ENCODE measurements at places on chromosomes 11 and 22.
A peak's percentile ranks its signal among the peaks of the same experiment; 100 is the strongest.

- peak; percentile 64 for DNase-seq
Observed at GRCh38 chr11:132099692-132100091, 729.3 kb downstream of the NTM start.

DNA sequence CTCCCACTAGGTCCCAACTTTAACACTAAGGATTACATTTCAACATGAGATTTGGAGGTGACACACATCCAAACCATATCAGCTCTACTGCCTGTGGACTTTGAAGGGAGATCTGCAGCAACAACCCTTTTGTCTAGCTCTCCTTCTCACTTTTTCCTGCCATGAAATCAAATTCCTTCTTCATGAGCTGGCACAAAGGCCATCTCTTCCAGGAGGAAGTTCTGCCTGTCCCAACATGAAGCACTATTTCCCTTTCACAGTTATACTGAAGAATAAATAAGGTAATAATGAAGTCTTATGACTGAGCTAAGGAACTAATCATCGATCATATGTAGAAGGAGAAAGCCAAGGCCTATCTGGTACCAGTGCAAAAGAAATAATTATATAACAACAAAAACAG, 253.5 kb upstream of the TENM4 start:
- no peak for DNase-seq

DNA sequence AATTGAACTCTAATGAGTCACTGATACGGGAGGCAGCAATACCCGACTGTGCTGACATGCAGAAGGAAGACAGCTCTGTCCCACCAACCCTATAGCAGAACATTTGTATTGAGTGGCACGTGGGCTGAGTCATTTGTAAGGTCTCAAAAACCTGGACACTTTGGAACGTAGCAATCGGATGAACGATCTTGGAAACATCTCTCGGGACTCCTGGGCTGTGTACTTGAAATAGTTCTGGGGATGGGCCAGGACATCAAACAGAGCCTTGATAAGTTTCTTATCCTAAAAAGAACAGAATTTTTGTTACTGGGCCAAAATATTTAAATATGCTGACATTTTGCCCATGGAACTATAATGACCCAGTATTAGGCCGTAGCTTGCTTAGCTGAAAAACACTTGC, 17.1 kb upstream of the NRIP3 start:
- DNase-seq: no peak

DNA sequence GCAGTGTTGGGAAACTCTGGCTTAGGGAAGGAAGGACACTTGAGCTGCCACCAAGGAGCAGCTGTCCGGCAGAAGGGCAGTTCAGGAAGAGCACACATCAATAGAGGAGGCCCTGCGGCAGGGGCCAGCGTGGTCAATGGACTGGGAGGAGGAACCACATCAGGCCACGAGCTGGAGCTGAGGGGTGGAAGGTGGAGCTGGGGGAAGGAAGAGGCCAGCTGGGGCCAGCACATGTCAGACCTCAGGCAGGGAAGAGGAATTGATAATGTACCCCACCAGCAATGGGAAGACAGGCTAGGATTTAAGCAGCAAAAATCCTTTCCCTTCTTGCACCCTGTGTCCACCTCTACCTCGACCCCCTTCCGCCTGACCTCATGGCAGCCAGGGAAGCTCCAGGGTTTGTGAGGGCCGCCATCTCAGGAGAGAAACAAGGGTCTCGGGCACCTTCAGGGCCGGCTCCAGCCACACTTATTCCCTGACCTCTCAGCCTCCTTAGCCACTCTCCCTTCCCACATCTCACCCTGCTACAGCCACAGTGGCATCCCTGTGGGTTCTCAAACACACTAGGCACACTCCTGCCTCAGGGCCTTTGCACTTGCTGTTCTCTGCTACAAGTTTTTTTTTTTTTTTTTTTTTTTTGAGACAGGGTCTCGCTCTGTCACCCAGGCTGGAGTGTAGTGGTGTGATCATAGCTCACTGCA, 157.8 kb upstream of the GRK3 start:
- peak; percentile 65 for DNase-seq

- no peak for DNase-seq
Observed at GRCh38 chr11:111923951-111924350, 5.2 kb downstream of the C11orf52 start.

- no peak for DNase-seq
Observed at GRCh38 chr22:37033605-37034430, 14.3 kb downstream of the MPST start.

DNA sequence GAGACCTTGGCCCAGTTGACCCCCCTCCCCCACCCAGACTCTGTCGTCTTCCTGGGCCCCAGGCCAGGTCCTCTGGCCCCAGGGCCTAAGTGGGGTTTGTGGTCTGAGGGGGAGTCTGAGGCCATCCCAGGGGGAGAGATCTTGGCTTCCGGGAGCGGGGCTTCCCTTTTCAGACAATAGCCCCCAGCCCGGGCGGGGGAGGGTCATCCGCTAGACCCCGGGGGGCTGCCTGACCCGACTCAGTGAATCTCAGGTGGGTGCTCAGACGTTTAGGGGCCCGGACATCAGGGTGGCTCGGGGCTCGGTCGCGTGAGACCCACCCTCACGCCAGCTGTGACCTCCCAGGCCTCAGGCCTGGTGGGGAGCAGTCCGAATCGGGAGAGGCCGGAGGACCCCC, 609 bp downstream of the MAPK11 start:
- DNase-seq: no peak

- no peak for DNase-seq
Observed at GRCh38 chr11:35750981-35751663, 88.5 kb downstream of the TRIM44 start.

Data from glutamatergic neuron (in vitro differentiated cells).